ENCODE measurements at places on chromosomes 7 and 10.

GRCh38 chr10:52758406-52758805, 14.2 kb downstream of the MBL2 start:
- DNase-seq: no peak

DNA sequence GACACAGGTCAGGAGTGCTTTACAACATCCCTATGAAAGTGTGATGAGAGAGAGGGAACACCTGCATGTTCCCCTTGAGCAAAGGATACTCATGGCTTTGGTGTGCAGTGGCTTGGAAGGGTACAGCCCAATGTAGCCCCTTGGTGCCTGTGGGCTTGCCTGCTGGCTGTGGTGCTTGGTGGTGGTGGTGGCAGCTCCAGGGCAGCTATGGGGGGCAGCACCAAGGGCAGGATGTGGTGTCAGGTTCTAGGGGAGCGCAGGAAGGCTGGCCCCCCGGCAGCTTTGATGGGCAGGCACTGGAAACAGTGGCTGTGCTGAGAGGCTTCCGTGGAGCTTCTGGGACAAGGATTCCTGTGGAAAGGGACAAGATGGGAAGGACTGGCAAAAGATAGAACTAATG, 464.0 kb upstream of the ZMIZ1 start:
- no peak for DNase-seq

DNA sequence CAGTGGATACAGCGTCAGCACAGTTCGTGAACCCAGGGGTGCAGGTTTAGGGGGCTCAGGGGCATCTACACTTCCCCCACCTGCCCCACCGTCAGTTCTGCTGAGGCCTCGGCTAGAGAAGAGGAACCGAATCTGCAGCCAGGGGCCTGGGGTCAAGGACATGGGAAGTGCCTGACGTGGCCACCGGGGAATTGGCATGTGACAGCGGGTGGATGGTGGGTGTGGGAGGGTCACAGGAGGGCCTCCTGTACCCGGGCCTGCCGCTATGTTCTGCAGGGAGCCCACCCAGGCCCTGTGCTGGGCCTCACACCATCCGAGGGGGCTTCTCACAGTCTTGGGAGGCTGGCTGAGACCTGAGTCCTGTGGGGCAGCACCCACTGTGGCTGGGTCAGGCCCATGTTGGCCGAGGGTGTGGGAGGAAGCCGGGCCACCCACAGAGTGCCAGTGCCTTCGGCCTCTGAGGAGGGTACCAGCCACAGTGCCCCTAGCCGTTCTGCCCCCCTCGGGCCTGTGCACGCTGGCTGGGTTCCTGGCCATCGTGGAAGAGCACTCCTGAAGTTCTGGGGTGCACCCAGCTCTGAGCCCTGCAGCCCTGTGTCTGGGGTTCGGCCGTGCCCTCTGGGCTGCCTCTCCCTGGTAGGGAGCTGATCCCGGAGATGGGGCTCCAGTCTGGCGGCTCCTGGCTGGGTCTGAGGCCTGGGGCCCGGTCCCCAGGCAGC, 5.9 kb downstream of the TTYH3 start:
- no peak for DNase-seq

DNA sequence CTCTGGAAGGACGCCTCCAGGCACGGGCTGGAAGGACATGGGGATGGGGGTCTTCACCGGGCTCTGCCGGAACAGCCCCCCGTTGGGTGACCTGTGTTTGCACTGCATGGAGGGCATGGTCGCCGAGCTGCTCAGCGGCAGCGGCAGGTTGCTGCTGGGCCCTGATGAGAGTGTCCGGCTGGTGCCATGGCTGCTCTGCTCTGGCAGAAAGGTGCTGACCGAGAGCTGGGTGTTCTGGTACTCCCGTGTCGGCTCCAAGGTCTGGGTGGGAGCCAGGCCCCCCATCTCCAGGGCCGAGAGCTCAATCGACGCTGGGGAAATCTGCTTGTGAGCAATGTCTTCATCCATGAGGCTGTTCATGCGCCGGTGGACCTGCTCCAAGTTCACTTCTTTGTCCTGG, 764.3 kb downstream of the GRID1 start:
- no peak for DNase-seq

DNA sequence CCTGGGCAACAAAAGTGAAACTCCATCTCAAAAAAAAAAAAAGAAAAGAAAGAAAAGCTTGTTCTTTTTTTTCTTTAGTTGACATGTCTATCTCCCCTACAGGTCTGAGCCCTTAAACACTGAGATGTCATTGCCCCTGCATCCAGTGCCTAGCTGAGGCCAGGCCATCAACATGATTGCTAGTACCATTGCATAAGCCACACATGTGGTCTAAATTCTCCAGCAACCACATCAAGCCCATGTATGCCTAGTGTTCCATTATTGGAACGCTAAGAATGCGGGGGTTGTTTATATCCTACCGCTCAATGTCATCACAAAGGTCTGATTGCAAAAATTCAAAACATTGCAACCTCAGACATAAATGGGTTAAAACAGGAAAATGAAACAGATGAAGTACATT, 62.7 kb downstream of the NPTX2 start:
- DNase-seq: no peak

GRCh38 chr10:101229266-101230182, at the start of gene LBX1:
Gene LBX1 (minus strand): TSS chr10:101229463. CDS start chr10:101228815, 648 bp downstream.
- no peak for DNase-seq

GRCh38 chr7:146966274-146966673, 849.7 kb downstream of the CNTNAP2 start:
- DNase-seq: no peak

DNA sequence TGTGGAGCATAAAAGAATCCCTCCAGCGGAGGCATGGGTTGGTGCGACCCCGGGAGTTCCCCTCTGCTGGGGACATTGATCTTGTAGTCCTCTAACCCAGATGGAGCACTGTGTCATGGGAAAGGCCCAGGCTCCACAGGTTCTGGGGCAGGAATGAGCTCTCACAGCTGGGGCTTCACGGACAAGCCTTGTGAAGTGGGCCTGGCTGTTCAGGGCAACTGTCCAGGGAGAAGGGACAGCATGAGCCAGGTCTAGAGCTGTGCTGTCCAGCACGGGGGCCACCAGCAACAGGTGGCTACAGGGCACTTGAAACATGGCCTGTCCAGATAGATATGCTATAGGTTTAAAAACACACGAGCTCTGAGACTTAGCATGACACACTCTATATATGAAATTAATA, 11.4 kb downstream of the GPR26 start:
- no peak for DNase-seq

DNA sequence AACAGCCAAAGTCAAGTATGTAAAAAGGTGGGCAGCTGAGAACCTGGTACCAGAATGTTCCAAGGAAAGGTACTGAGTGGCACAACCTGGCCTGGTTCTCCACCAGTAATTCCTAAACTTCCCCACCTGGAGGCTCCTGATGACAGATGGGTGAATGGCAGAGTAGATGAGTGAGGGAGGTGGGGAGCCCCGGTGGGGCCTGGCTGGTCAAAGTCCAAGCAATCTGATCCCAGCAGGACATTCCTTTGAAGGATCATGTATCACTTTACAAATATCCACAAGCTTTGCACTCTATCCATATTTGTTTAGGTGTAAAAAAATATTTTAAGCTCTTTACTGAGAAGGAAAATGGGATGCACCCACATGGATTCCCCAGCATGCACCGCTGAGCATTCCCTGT, 250.2 kb downstream of the DPP6 start:
- no peak for DNase-seq

DNA sequence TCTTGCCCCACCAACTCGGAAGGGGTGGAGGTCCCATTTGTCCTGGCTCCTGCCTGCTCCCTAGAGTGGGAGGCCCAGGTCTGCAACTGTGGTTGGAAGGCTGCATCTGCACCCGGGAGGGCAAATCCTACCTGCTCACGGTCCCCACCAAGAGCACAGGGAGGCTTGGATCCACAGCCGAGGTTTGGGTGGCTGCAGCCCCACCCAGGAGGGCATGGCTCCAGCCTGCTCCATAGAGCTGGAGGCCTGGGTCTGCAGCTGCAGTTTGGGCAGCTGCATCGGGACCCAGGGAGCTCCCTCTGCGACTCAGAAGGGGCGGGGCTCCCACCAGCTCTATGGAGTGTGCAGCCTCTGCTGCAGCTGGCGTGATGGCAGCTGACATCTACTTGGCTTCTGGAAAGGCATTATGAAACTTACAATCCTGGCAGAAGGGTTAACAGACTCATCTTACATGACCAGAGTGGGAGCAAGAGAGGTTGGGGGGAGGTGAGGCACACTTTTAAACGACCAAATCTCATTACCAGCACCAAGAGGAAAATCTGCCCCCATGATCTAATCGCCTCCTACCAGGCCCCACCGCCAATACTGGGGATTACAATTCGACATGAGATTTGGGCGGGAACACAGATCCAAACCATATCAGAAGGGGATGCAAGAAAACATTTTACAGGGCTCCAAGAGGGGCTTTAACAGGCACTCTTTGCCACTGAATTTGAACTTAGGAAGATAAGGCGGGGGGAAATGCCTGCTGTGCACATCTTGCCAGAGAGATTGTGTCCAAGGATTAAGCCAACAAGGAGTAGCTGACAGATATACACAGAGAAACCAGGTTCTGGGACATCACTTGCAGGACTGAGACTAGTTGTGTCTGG, 8.2 kb upstream of the BLVRA start:
- no peak for DNase-seq

GRCh38 chr10:121617176-121617575, 18.9 kb upstream of the FGFR2 start:
- DNase-seq: no peak

GRCh38 chr7:78642751-78643150, 810.7 kb downstream of the MAGI2 start:
- no peak for DNase-seq

GRCh38 chr7:93592588-93593266, 18.2 kb upstream of the CALCR start:
- no peak for DNase-seq

DNA sequence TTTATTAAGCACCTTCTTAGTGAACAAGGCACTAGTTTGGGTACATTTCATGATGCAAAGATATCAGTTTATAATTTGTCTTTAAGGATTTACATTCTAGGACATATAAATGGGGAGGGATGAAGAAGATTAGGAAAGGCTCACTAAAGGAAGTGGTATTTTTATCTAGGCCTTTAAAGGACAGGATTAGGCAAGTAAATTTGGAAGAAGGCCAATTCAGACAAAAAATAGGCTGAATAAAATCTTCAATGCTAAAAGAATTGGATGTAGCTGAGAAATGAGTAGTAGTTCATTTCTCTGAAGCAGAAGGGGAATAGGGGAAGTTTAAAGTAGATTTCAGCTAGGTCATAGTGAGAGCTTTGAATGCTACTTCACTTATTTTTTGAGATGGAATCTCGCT, 4.8 kb upstream of the FAM24B start:
- no peak for DNase-seq

DNA sequence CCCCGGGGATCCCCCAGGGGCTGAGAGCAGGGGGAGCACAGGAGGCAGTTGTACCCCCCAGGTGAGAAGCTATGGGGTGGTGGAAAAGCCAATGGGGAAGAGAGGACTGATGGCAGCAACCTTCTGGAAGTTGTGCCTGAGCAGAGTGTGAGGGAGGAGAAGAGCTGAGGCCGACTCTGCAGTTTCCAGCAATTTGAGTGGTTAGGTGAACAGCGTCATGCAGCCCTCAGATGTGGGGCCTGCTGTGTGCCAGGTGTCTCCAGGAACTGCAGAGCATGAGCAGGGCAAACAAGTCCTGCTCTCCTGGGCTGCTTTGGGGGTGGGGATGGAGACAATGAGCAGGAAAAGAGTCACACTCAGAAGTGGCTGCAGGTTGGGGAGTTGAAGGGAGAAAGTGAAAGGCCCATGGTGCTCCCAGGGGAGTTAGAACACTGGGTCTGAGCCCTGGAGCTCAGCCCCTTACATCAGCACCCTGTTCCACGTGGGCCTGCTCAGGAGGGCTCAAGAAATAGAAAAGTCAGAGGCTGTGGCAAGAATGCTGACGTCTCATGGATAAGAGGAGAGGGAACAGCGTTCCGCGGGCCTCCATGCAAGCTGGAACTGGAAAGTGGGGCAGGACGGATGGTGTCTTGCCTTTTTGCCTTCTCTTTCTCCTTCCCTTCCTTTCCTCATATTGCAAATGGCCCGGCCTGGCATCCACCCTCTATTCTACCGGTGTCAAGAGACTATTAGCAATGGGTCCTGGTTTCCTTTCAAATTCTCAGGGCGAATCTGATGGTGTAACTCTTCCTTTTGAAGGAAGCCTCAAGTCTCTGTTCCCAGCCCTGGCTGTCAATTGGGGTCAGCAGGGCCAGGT, 4.0 kb upstream of the AFAP1L2 start:
- DNase-seq: no peak

DNA sequence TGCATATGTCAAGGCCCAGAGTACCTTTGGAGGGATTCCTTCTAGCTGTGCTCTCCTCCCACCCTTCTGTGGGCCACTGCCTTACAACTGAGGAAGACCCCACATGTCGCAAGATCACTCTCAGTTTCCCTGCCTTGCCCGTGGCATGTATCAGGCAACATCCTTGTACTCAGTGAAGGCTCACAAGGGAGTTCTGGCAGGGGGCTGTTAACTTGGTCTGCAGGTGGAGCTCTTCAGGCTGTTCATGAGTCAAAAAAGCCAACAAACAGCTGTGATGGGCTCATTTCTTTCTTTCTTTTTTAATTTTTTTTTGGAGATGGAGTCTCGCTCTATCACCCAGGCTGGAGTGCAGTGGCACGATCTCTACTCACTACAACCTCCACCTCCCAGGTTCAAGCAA, 513.0 kb upstream of the ANKRD30A start:
- no peak for DNase-seq

DNA sequence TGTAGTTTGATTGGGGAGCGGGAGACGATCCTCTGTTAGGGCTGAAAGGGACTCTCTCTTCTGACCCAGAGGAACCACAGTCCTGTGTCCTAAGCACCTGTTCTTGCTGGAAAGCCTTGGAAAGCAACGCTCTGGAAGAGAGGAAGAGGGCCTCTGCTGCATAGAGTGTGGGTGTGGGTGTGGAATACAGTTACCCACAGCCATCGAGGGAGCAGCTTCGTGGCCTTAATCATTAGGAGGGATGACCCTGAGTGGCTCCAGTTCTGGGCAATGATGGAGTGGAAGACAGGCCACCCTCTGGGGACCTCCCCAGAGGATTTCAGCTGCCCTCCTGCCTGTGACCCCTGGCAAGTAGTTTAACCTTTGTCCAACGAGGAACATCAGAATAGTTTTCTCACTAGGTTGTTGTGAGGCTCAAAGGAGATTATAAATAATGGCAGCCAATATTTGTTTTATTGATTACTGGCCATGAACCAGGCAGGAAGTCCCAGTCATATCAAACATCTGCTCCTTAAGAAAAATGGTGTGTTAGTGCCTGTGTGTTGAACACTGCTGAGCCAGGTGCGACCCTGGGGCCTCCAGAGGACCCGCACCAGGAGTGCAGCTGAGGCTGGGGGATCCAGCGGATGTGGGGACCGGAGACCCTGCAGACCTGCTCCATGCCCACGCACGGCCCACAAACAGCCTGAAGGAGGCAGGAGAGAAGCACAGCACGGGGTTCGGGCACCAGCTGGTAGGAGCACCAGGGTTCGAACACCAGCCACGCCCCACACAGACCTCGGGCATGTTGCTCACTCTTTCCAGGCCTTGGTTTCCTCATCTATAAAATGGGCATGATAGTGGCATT, 35.6 kb downstream of the FAM241B start:
- no peak for DNase-seq

- no peak for DNase-seq
These were observed 124.2 kb upstream of the SEM1 start for GRCh38 chr7:96833676-96834453.
